Activated CD8-positive, alpha-beta memory T cell treated with anti-CD3 and anti-CD28 coated beads for 48 hours (primary cell): ENCODE measurements at places on chromosomes 4 and X.

- no peak for DNase-seq
Observed at GRCh38 chr4:144589512-144589911, 56.4 kb upstream of the HHIP start.

DNA sequence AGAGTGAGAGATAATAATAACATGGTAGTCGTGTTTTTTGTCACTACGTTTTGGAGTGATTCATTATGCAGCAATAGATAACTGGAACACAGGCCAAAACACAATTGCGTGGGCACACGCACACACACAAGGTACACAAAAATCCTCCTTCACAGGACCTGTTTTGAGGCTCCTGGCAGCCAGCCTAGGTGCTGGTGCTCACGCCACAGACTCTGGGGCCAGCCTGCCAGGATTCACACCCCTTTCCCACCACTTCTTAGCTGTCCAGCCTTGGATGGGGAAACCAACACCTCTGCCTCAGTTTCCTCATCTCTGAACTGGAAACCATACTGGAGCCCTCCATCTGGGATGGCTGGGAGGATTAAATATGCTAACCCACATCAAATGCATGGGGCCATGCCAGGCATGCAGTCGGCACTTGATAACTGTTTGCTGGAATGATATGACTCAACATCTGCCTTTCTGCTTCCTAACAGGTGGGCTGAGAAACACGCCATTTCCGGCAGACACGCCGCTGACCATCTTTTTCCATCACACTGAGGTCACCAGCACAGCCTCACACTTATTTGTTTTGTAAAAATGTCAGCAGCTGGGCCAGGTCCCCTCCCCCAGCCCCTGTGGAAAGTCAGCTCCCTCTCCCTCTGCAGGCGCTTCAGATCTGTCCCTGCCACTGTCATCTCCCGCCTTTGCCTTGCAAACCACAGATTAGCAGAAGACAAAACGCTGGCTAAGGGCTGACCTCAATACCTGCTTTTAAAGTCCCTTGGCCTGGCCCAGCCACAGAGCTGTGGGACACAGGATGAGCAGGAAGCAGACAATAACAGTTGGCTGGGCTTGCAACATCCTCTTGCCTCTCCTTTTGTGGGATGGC is 237.5 kb downstream of the BCOR start:
- DNase-seq, result peak; percentile 55

DNA sequence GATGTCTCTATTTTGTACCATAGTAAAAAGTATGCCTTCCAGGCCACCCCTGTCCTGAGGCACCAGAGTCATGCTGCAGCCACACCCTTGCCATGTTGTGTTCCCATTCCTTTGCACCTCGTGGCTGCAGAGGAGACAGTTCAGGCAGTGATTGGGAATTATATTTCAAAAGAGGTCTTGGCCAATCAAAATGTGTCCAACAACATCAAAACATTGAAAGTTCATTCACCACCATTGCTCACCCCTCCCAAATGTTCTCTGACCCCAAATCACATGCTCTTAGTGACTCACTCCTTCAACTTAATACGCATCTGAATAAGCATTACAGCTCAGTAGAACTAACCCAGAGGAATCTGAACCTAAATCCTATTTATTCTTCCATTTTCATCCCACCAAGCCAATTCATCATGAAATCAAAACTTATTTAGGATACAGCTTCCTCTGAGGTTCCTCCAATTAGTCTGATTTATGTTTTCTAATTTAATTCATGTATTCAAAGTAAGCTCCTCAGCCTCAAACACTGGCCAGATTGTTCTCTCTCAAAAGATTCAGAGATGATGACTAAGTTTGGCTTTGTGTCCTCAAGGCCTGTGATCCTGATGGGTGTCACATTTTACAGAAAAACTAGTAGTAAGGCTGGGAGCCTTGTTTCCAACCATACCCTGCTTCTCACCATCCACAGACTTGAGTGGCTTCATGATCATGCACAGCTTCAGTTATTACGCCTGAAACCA is 323.2 kb upstream of the INTU start:
- DNase-seq, result no peak

DNA sequence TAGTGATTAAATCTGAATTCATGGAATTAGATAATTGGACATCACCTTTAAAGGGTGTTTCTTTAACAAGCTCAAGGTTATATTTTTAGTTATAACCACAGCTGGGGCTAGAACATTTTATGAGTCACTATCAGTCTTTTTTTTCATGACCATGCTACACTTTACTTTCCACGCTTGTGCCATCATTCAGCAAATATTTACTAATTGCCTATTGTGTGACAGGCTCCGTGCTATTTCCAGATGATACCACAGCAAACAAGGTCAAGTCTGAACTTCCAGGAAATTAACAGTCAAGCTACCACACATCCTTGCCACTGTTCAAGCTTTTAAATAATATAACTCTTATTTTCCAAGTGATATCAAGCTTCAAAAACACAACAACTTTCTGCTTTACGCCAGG is 16.5 kb downstream of the SPANXN3 start:
- DNase-seq, result no peak

- DNase-seq, result no peak
Observed at GRCh38 chrX:19814240-19814639, 73.2 kb downstream of the SH3KBP1 start.

DNA sequence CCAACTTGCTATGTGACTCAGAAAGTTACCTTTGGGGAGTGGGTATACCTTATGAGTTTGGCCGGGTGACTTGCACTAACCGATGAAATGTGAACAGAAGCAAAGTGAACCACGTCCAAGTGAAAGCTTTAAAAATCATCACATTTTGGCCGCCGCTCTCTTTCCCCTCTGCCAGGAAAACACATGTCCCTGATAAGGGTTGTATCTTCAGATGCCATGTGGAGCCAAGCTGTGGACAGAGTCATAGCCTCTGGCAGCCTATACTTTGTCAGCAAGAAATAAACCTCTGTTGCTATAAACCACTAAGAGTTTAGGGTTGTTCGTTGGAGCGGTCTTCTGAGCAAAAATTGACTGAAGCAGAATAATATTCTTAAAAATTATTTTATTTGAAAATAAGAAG is 92.3 kb downstream of the PRDM5 start:
- DNase-seq, result no peak

GRCh38 chr4:83174844-83175414 is 60.4 kb upstream of the PLAC8 start:
- no peak for DNase-seq

DNA sequence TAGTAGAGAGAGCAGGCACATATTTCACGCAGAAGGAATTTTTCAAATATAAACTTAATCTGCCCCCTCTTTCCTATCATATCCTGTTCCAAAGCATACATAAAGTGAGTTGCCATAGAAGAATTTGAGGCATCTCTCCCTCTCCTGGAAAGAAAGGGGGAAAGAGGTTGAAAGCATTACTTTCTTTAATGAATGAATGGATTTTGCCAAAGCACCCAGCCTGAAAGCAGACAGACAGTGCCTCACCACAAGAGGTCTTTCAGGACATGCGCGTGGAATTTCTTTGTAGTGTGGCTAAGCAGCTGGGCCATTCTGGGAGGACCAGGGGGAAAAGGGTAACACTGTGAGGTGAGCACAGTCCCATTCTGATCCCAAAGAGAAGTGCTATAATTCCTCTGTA is 651.4 kb downstream of the IQCM start:
- DNase-seq, result no peak

- DNase-seq, result no peak
Observed at GRCh38 chr4:3199653-3200422, 49.1 kb upstream of the MSANTD1 start.

DNA sequence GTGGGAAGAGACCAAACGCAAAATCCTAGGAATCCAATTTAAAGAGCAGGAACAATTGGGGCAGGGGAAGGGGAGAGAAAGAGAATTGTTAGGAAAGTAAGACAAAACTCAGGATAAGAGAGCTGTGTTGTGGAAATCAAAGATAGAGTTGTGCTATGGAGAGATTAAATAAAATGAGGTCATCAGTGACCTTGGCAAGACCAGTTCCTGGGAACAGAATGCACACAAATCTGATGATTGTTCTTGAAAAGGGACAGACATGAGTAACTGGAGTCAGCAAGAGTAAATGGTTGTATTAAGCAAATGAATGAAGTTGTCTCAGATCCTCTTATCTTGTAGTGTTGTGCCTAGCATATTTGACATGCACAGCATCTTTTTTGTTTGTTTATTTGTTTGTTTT is 267.4 kb downstream of the IL1RAPL1 start:
- DNase-seq, result no peak

DNA sequence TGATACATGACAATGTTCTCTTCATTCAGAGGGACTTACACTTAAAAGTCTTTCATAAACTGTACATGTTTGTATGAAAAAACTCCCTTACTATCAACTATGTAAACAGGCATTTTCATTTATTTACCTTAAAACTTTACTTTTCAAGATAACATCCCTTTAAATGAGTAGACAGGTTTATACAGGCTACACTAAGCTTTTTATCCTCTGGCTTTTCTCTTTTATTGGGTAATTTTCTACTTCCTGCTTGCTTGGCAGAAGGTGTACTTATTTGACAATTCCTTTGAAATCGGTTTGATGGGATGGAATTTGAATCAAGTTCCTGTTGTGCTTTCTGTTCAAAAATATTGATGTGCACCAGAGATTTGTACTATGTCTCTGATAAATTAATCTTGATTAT is 81.4 kb downstream of the PTPN13 start:
- no peak for DNase-seq

- no peak for DNase-seq
Observed at GRCh38 chr4:2303121-2303685, 41.3 kb upstream of the MXD4 start.

GRCh38 chr4:118765399-118765798 is 70.5 kb downstream of the SEC24D start:
- DNase-seq, result no peak

GRCh38 chr4:126779001-126779400 is 853.8 kb upstream of the INTU start:
- DNase-seq, result no peak

DNA sequence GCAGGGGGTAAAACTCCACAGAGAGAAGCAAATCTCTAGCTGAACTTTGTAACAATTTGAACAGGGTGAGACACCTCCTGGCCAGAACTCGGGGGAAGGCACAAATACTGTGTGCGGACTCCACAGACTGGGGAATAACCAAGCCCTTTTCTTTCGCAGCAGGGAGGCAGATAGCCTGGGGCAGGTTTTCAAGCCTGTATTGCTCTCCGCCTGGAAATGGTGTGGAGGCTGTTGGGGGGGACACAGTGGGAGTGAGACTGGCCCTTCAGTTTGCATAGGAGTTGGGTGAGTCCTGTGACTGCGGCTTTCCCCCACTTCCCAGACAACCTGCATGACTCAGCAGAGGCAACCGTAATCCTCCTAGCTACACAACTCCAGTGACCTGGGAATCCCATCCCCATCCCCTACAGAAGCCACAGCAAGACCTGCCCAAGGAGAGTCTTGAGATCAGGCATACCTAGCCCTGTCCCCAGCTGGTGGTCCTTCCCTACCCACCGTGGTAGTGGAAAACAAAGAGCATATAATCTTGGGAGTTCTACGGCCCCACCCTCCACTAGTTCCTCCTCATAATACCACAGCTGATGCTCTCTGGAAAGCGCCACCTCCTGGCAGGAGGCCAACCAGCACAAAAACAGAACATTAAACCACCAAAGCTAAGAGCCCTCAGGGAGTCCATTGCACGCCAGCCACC is 12.9 kb upstream of the SMPX start:
- DNase-seq, result no peak

DNA sequence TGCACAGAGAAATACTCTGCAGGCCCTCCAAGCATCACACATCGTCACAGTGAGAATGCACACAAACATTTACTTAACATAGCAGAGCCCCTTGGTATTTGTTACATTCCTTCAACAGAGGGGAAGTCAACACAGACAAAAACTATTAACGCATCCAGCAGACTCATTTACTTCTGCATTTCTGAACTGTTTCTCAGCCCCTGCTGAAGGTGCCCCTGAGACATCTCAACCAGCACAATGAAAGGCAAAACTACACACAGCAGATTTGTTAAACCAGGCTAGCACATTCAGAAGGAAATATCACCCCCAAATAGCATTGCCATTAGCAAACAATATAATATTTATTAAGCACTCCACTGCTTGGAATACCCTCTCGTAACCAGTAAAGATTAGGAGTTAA is 367.0 kb downstream of the RAB28 start:
- no peak for DNase-seq

DNA sequence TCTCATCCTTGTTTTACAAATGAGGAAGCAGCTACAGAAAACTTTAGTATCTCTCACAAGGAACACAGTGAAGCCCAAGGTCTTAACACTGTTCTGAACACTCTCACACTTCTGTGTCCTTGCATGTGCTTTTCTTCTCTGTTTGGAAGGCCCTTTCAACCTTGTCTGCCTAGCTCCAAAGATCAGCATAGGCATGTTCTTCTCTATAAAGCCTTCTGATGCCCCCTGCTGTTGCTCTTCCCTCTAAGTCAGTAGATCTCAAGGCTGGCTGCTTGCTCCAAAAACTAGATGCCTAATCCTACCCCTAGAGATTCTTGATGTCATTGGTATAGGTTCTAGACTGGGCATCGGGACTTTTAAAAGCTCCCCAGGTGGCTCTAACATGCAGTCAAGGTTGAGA is 5.9 kb downstream of the APOO start:
- DNase-seq, result no peak

DNA sequence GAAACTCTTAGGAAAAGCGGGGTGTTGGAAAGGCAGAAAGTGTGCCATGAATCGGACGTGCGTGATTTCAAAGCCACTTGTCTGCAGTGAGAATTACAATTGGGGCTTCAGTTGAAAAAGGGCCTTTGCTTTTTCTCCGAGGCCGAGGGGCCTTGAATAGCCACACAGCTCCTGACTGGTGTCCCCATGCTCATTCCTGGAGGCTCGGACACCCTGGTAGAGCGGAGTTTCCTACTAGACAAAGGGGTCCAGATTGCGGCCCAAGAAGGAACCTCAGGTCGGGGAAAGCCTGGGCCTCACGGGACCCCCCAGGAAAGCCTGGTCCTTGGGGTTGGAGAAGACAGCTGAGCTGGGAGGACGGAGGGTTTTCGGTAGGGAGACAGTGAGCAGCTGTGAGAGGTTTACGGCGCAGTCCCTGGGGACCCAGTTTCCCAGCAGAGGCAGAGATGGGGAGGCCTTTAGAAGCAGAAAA is 3.0 kb upstream of the SHOX start:
- DNase-seq, result no peak

DNA sequence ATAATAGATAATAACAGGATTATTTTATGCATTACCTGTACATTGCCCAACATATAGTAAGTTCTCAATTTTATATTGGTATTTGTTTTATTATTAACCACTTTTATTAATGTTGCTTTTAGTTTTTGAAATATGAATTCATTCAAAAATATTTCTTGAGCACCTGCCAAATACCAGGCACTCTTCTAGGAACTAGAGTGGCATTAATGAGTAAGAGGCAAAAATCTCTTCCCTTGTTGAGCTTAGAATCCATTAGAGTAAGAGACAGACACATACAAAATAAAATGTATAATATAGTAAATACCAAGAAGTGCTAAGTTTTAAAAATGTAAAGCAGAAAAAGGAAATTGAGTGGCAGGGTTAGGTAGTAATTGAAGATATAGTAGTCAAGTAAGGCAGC is 45.8 kb downstream of the TET2 start:
- DNase-seq, result no peak
